COLO829 (cell line): ENCODE measurements at places on chromosomes 12 and 14.

- DNase-seq: no peak
These were observed 117.4 kb upstream of the VASH1 start for GRCh38 chr14:76643887-76644286.

DNA sequence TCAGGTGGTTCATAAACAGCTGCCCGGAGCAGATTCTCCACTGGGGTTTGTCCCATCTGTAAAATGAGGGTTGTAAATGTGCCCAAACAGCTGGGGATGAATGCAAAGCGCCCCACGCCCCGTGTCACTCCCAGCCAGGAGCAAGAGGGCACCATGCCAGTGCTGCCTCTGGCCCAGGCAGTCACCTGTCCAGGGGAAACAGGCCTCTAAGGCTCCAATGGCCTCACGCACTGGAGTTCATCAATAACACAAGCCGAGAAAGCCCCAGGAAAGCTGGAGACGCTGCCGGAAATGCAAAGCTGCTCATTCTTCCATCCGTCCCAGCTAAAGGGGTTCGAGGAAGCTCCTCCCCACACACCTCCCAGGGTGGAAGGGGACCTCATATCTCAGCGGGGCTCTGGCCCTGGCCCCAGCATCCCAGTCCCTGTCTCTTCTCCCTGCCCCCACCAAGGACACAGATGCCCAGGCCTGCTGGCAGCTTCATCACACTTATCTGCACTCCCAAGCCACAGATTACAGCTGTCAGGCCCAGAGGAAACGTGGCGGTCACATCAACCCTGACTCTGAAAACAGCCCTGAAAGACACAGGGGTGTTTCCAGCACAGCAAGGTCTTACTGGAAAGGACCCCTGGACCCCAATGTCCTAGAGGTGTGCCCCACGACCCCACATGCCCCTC, 21.5 kb downstream of the SCARB1 start:
- DNase-seq: no peak

DNA sequence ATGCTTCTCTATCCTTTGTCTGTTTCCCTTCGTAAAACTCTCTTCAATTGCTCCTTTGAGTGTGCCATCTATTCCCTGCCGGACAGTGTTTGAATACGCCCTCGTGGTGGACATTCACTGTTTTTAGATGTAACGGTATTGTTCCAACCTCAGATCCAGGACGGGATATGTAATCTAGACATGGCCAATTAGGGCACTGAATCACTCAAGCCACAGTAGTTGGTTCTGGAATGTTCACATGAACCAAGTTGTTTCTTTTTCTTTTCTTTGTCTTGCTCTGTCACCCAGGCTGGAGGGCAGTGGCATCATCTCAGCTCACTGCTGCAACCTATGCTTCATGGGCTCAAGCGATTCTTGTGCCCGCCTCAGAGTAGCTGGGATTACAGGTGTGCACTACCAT, 204.2 kb upstream of the PLXNC1 start:
- DNase-seq: no peak

- peak; percentile 40 for DNase-seq
These were observed 471.6 kb upstream of the FOXG1 start for GRCh38 chr14:28294834-28295440.

GRCh38 chr14:22282949-22283348, 306.1 kb downstream of the DAD1 start:
- no peak for DNase-seq

- no peak for DNase-seq
These were observed 18.3 kb upstream of the PDE3A start for GRCh38 chr12:20350026-20350425.

DNA sequence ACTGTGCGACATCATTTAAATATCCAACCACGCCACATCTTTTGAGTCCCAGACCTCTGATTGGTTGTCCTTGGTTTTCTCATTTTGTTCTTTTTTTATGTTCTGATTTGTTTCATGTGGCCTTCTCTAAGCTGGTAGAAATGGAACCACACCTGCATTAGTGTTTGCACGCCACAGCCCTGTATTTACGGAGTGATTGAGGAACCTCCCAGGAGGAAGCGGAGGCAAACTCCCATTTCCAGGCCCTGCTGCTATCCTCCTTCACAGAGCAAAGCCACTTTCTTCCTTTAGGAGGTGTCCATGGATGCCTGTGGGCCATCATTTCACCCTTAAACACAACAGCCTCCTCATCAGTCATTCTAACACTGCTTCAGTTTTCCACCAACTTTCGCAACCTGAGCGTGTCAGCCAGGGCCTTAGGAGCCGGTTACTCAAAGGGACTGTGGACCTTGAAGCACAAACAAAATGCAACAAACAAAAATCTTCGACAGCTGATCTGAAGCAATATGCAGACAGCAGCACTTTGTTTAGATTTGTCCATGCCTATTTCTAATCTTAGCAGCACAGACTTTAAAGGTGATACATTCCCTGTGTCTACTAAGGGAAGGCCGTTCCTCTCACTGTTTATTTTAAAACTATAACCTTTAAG, 1258.1 kb upstream of the TMEM132C start:
- DNase-seq: no peak

DNA sequence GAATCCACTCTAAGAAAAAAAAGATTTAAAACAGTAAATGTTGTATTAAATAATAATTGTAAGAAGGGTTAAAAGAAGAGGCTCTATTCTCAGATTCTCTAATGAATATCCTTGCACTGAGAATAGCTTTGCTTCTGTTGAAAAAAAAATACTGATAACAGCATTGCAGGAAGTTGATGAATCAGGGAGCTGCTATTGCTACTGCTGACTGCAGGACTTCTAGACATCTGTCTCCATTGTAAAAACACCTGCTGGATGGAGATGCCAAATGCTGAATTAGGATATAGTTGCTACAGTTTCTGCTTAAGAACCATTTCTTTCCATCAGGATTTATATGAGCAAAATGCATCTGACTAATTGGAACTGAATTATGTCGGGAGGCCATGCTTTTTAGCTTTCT, 50.3 kb upstream of the ANP32D start:
- no peak for DNase-seq

- no peak for DNase-seq
These were observed 57.0 kb downstream of the KIF26A start for GRCh38 chr14:104195361-104195760.

DNA sequence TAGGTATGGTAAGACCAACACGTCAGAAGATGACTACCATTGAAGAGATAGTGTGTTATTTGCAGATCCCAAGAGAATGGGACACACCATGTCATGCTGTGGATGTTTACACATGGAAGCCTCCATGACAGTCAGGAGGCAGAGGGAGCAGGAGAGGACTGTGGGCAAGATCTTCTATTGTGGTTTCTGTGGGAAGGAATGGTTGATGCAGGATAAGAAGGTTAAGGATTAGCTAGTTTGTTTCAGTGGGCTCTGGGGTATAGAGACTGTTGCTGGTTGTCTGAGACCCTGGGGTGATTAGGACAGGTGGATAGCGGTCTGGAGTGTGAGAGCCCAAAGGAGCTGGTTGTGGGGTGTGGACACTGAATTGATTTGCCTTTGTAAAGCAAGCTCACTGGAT, 23.3 kb downstream of the TAS2R7 start:
- DNase-seq: no peak

DNA sequence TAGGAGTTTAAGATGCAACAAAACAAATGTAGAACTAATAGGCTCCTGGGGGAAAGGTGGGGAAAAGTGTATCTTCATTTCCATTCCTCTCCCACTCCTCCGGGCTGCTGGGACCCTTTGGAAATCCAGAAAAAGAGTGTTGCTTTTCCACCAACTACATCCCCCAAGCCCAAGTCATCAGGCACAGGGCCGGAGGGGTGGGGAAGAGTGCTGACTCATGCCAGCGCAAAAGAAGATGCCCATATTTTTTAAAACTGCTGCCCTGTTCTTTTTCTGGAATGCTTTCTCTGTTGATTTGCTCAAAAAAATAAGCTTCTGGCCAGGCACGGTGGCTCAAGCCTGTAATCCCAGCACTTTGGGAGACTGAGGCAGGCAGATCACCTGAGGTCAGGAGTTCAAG, 70.9 kb downstream of the TBK1 start:
- DNase-seq: no peak

GRCh38 chr14:53958628-53959027, 2.0 kb upstream of the BMP4 start:
- no peak for DNase-seq
